ENCODE measurements at places on chromosomes 4 and X. TPM values are rescaled to one million over a fixed set of nuclear protein-coding genes. Genes with fewer than 3 reads are reported as not detected.

DNA sequence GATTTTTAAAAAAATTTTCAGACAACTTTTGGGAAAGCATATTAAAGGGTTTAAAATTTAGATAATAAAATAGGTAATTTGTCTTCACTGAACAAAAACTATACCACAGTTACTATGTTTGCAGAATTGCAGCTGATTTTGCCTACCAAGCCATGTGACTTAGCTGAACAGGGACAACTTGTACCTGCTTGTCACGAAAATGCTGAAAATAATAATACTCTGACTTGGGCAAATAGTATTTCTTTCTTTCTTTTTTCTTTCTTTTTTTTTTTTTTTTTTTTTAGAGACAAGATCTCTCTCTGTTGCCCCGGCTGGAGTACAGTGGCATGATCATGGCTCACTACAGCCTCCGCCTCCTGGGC is 225.2 kb upstream of the PPP1R2C start:
- no peak for DNase-seq

- no peak for DNase-seq
Measured at GRCh38 chr4:82799006-82799881, 648 bp upstream of the SCD5 start.

GRCh38 chr4:39083164-39083563 is 21.1 kb downstream of the KLHL5 start:
- no peak for DNase-seq

GRCh38 chr4:69749771-69750170 is 10.6 kb downstream of the SULT1B1 start:
- no peak for DNase-seq

GRCh38 chrX:100658941-100659381 is 15.0 kb downstream of the SRPX2 start:
- DNase-seq, result no peak

DNA sequence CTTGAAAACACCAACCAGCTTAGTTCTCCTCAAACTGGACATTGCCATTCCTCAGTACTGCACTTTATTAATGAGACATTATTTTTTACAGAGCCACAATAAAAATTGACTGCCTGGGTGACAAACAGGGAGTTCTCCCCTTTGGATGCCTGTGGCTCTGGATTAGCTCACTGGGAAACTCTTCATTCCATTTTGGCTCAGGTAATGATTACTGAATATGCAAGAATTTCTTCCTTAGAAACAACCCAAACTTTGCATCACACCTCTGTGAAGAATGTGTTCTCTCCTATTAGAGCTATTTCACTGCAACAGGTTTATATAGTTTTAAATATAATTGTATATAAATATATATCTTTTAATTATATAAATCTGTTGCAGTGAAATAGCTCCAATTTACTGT is 2065.8 kb downstream of the ARAP2 start:
- DNase-seq, result no peak

GRCh38 chr4:162010362-162010761 is 153.4 kb downstream of the FSTL5 start:
- DNase-seq, result no peak

GRCh38 chr4:95198961-95199360 is 349.8 kb downstream of the UNC5C start:
- DNase-seq, result no peak

GRCh38 chrX:42857766-42858165 is 79.8 kb upstream of the PPP1R2C start:
- DNase-seq, result no peak

DNA sequence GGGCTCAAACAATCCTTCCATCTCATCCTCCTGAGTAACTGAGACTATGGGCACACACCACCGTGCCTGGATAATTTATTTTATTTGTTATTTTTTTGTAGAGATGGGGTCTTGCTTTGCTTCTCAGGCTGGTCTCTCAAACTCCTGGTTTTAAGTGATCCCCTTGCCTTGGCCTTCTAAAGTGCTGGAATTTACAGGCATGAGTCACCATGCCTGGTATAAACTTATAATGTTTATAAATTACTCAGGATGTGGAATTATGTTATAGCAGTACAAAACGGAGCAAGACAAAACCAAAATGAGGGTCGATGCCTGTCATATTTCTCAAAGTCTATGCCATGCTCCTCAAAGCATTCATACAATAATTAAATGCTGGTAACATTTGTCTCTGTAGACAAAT is 29.8 kb upstream of the TEX13C start:
- DNase-seq, result no peak

DNA sequence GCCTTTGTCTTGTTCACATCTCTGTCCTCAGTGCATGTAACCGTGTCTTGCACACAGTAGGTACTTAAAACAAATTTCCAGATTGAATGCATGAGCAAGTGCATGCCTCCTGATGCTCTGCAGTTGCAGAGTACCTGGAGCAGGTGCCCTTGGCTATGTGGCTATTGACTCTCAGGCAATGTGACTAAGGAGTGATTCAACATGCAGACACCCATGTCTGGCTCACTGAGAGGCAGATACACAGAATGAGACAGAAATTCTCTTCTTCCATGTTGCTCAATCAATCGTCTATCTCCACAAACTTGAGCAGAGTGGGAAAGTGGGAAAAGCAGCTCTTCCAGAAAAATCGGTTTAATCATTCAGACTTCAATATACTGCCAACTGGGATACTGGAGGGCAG is 111.0 kb downstream of the CHRDL1 start:
- DNase-seq, result no peak

GRCh38 chrX:129585167-129585566 is 45.1 kb downstream of the OCRL start:
- DNase-seq, result no peak

GRCh38 chr4:152981278-152981677 is 45.2 kb downstream of the FHDC1 start:
- no peak for DNase-seq

DNA sequence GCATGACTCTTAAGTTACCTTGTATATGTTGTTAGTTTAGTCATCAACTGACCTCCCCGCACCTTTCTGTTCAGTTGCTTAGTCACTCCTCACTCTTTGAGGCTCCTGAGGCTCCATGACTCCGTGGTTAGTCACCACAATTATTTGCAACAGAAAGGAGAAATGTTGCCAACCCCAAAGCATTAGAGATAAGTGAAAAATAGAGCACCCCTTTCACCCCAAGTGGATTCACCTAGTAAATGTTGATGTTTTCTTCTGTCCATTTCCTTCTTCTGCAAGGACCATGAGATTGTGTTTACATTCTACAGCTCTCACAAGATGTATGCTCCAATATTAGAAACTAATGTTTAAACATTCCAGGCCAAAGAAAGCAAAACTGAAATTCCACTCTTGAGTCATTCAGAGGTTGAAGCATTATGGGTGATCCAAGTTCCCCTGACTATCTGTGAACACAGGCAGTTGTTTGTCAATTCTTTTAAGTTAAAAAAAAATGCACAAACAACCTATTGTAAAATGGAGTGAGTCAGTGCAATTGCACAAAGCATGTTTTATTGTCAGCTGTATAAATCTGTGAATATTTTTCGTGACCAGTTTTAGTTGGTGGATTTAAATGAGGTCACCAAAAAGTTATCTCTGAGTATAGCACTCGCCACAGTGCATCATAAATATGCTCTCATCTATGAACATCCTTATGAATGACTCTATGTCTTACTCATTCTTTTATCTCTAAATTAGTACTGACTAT is 552.4 kb upstream of the MAGEB2 start:
- DNase-seq, result no peak

- no peak for DNase-seq
Measured at GRCh38 chr4:77003400-77003799, 53.8 kb downstream of the SEPTIN11 start.

DNA sequence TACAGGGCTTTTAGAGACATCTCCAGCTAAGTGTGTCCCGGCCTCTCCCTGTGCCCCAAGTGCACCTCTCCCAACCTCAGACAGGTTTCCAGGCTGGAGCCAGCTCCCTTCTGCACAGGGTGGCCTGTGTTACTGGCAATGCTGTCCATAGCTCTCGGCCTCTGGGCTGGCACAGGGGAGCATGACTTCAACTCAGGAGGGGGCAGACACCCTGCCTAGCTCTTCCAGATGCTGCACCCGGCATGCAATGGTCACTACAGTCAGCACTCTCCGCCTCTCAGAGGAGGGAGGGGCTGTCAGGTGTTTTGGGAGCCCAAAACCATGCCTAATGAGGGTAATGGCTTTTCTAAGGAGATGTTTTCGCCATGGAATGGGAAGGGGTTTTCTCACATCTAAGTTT is 2.4 kb upstream of the IRAK1 start:
- DNase-seq, result no peak

DNA sequence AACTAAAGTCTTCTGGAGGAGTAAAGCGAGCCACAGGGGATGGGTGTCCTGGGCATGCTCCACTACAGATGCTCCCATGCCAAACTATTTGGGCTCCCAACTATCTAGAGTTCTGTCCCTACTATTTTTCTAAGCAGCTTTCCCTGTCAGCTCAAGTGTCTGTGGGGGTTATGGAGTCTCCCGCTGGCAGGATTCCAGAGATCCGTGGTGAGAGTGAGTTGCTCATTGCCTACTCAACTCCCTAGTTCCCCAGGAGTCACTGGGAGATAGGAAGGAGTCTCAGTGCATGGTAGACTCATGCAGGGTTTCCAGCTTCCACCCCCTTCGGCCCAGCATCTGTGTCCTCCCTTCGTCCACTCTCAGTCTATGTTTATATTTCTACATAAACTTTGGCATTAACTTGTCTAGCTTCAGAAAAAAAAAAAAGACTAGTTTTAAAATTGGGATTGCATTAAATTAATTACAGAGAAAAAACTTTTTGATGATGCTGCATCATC is 55.1 kb upstream of the INPP4B start:
- DNase-seq, result no peak

- no peak for DNase-seq
Measured at GRCh38 chr4:6322761-6323566, 53.3 kb downstream of the WFS1 start.

DNA sequence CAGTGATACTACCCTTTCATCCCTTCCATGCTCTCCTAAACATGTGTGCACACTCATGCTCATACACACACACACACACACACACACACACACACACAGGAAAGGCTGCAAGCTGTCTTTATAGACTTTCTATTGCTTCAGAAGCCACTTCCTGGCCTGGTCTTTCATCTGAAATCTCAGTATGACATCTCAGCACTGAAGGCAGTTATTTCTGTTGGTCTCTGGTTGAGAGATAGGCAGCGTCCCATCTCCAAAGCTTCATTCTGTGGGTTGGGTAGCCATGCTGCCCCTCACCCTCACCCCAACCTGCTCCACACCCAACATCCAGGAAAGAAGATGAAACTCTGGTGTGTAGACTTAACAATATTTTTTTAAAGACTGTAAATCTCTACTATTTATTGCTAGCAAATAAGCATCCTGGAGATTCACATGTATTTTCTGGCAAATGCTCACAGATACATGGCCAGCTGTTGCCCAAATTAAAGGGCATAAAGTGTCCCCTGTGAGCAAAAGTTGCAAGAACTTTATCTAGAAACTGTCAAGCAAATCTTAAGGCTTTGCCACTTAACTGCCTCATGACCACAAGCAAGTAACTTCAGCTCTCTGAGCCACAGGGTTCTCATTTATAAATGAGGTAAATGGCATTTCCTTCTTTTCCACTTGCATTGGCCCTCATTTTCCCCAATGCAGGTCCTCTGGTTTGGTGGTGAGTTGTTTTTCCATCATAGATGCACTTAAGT is 189.8 kb upstream of the AFF2 start:
- DNase-seq, result no peak

DNA sequence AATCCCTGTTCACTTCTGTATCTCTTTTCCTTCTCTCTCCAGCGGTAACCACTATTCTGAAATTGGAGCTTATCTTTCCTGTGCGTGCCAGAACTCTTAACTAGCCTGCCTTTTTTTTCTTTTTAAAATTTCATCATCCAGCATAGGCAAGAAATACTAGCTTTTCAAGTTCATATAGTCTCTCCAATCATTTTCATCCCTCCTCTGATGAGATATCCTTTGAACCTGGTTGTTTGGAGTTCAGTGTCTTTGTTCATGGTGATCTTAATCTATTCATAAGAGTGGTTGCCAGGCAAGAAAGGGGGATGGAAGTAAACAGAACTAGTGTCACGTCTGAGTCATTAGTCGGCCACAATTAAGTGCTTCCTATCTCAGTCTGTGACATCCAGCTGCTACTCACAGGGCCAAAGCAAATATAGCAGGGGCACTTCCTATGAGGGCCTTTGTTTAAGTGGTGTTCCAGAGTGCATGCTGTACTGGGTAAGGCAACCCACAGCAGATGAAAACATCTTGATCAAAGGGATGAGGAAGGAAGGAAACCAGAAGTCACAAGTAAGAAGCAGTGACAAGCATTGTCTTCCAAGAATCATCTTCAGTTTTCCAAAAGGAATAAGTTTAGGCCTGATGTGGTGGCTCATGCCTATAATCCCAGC is 56.4 kb upstream of the XIAP start:
- DNase-seq, result peak; percentile 3

DNA sequence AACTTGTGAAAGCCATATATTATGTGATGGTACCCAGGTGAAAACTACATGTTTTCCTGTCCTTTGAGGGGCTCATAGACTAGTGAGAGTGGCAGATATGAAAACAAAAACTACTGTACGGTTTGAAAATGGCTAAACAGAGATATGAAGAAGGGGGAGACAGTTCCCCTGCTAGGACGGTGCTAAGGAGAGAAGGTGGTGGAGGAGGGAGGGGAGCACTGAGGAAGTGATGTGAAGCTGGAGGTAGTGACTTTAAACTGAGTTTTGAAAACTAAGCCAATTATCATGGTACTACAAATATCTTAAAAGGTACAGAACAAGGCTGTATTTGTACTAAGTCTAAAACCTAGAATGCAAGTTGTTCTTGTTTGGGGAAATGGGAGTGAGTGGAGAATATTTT is 188.3 kb downstream of the ENOX2 start:
- no peak for DNase-seq

DNA sequence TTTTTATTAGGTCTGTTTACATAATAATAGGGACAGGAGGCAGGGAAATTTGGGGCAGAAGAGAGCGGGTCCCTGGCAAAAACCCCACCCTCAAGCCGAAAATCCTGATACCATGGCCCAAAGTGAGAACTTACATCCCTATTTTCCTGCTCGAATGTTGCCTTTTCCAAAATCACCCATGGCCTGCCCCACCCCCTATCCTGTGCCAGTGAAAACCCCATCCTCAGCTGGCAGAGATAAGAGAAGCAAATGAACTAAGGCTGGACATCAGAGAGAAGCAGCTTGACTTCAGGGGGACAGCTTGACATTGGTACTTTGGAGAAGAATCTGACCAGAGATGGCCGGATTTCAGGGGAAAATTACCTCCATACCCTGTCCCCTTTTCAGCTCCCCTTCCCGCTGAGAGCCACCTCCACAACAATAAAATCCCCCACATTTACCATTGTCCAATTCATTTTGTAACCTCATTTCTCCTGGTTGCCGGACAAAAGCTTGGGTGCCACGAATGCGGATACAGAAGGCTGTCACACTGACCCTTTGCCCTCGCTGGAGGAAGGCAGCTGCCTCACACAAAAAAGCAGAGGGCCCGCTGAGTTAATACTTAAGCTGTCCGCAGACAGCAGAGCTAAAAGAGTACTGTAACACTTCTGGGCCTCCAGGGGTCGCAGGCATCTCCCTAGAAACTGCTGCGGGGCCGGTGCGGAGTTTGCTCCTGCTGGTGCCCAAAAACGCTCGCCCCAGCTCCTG is 196.2 kb downstream of the SNCA start:
- peak; percentile 6 for DNase-seq

HPGD gene
- polyA plus RNA-seq, result 6.1 TPM

DCAF12L2 gene
- 10.6 TPM for polyA plus RNA-seq

ADGRA3 gene
- polyA plus RNA-seq, result 54.5 TPM

SH3TC1 gene
- polyA plus RNA-seq, result 12.1 TPM

KIAA1210 gene
- polyA plus RNA-seq, result 0.12 TPM

GAGE10 gene
- not detected for polyA plus RNA-seq

TMPRSS11F gene
- polyA plus RNA-seq, result not detected

IL21 gene
- polyA plus RNA-seq, result not detected

ZNF157 gene
- polyA plus RNA-seq, result 0.39 TPM

PWWP3B gene
- polyA plus RNA-seq, result 26.3 TPM

ARAF gene
- polyA plus RNA-seq, result 54.4 TPM

MAGEB4 gene
- not detected for polyA plus RNA-seq

MAGEE1 gene
- 2.8 TPM for polyA plus RNA-seq

DIAPH2 gene
- 9.5 TPM for polyA plus RNA-seq
